ENCODE measurements at places on chromosomes 2 and 18.
A peak's percentile ranks its signal among the peaks of the same experiment; 100 is the strongest.

GRCh38 chr2:19228181-19228593, 130.2 kb downstream of the OSR1 start:
- no peak for DNase-seq

- DNase-seq = no peak
Measured at GRCh38 chr18:36545821-36546427, 248.4 kb downstream of the FHOD3 start.

DNA sequence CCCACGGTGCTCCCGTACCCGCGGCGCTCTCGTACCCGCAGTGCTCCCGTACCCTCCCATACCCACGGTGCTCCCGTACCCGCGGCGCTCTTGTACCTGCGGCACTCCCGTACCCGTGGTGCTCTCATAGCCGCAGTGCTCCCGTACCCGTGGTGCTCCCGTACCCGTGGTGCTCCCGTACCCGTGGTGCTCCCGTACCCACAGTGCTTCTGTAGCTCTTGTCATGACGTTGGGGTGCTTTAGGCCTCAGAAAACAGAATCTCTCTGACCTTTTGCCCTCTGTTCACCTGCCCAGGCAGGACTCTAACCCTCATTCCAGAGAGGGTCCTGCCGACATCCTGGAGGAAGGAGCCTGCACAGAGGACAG, 35.3 kb downstream of the SLC66A2 start:
- DNase-seq = no peak

GRCh38 chr2:160970052-160970965, 189.9 kb upstream of the TANK start:
- DNase-seq = peak; percentile 88

- no peak for DNase-seq
Measured at GRCh38 chr2:207225773-207226172, 60.0 kb upstream of the KLF7 start.

- DNase-seq = no peak
Measured at GRCh38 chr2:173898178-173898668, 67.0 kb downstream of the SP3 start.

DNA sequence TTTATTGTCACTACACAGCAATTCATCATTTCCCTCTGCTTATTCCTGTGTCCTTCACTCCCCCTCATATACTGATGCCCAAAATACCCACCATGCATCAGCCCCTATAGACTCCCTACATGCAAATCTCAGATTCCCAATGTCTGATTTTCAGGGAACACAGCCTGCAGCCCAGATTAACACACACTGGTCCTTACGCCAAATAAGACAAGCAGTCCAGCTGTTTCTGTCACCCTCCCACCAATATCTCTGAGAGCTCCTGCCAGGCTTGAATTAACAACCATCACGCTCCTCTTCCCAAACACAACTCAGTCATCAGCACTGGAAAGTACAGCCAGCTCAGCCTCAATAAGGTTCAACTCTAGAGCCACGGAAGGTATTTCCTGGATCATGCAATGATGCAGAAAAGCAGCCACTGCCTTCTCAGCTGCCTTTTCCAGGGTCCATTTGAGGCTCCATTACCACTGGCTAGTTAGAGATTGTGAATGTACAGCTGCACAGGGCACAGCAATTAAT, 39.0 kb upstream of the SLC35F5 start:
- DNase-seq = peak; percentile 52

- DNase-seq = no peak
Measured at GRCh38 chr18:57630754-57631595, 9.3 kb upstream of the NARS1 start.

DNA sequence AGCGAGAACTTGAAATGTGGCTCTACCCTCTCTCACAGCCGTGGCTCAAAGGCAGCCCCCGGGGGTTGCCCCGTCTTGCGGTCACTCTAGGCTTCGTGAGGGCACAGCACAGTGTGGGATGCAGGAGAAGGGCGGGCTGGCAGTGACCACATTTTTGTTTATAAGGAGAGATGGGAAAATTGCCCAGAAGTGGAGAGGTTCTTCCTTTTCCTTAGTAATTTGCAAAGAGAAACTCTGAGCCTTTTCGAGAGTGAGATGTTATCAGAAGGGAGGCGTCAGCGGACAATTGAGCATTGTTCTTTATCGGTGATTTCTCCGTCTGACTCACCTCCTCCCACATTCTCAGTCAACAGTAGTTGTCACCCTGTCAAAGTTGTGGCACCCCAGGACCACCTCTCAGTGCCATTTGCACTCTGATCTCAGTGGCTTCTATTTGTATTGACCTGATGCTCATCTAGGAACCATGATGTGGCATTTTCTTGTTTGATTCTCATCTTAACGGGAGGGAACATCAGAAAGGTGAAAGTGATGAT, 89.6 kb downstream of the ACAA2 start:
- DNase-seq = peak; percentile 63

DNA sequence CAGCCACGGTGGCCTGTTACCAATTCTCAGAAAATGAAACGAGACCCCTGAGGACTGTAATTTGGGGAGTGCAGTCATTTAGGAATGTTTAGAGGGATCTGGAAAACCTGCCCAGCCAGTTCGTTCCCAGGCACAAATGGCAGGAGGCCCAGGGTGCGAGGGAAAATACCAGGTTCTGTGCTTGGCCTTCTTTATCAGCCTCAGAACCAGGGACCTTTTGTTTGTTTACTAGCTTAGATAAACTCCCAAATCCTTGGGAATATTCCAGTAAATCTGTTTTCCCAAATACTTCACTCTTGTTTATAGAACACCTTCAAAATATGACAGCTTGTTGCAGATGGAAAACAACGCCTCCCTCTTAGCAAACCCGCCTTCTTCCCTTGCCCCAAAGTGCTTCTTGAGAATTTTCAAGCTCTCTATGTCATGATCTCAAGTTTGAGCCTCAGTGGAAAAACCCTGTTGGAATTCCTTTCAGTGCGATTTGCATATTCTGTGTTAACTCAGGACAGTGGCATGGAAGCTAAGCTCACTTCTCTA, 400.3 kb upstream of the SMIM21 start:
- DNase-seq = no peak

DNA sequence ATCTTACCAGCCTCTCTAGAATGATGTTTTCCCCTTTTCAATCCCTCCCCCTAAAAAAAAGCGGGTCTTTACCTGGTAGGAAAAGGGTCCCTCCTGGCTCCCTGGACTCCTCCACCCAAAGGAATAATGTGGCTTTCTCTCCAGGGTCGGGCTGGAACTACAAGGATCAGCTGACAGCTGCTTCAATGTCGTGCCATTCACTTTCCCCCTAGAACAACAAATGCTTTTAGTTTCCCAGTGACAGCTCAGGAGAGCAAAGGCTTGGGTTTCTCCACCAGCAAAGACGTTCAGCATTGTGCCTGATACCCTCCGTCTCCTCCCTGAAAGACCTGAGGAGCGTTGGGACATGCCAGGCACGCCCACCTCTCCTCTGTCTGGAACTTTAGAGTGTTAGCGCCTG, 173.8 kb upstream of the SIX3 start:
- no peak for DNase-seq

GRCh38 chr2:200172944-200173581, 133.4 kb upstream of the SPATS2L start:
- peak; percentile 58 for DNase-seq

GRCh38 chr18:68233018-68233417, 481.9 kb downstream of the TMX3 start:
- DNase-seq = no peak

GRCh38 chr18:58276789-58277739, 233.0 kb downstream of the NEDD4L start:
- no peak for DNase-seq

GRCh38 chr18:10946058-10946457, 203.3 kb downstream of the PIEZO2 start:
- no peak for DNase-seq

DNA sequence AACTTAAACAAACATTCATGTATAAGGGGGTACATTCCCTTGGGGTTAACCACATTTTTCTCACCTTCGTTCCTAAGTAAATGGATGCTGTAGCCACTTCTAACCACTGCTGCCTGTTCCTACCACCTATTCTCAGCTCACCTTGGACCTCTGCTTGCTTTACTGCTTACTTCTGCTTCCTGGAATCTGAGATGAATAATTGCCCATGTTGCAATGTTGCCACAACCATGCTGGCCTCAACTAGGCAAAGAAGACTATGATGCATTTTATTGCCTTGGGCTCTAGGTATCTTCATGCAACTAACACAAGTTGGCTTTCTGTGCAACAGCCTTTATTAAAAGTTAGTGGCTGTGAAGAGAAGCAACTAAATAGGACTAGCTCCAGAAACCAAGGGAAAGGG, 106.3 kb upstream of the TCF4 start:
- peak; percentile 44 for DNase-seq

DNA sequence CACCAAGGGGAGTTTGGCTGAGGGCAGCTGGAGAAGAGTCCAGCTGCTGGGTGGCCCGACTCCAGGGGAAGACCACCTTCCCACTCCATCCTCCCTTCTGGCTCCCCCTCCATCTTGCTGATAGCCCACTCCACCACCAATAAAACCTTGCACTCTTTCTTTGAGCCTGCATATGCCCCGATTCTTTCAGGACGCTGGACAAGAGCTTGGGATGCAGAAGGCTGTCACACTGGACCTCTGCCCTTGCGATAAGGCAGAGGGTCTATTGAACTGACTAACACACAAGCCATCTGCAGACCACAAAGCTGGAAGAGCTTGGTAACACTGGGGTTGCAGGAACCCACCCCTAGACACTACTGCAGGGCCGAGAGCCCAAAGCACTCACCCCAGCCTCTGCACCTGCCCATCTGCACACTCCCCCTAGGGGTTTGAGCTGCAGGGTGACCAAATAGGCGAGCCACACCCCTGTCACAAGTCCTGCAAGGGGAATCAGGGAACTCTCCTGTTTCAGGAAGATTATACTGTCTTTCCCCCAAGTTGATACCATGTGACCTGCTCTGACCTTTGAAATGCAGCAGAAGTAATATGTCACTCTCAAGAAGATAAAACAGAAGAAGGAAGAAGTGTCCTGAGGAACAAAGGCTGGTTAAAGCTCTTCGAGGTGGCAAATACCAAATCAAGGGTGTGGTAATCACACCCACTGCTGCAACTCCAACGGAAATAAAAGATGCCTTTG, 70.5 kb downstream of the SMAD4 start:
- no peak for DNase-seq

DNA sequence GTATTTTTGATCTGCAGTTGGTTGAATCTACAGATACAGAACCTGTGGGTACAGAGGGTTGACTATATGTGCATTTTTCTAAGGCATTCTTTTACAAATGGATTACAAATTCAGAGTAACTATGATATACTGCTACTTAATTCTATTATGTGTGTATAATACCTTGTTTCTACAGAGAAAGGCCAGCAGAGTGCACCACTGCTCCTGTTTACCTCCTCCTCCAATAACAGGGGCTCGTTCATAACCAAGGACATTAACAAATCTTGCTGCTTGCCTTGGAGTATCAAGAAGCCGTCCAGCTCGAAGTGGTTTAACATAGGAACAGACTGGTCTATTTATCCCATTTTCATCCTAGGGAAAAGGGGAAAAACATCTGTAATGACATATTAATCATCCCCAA, 16.4 kb downstream of the CEP76 start:
- DNase-seq = peak; percentile 36

GRCh38 chr18:29034113-29034856, 857.4 kb upstream of the CDH2 start:
- DNase-seq = peak; percentile 27

- DNase-seq = no peak
Measured at GRCh38 chr2:179165356-179166000, 99.2 kb downstream of the SESTD1 start.

DNA sequence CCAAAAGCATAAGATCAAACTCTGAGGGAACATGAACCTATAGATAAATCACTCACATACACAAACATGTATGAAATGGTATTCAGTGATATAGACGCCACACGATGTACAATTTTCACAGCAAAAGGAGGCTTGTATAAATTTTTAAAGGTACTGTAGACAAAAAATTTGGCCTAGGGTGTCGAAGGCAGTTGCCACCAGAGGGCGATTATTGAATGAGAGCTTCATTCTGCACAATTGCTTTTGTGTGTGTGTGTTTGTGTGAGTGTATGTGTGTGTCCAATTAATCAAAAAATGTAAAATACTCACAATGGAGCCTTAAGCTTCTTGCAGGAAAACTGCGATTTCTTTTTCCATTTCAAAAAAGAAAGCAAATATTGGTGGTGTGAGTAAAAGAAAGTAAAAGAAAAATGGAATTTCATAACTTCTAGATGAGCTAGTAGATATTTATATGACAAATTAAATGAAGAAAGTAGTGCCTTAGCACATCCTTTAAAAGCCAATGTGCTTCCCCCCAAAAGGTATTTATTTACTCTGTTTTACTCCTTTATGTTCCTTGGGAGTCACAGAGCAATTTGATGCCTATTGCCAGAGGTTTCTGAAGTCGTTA, 800.1 kb downstream of the SATB2 start:
- DNase-seq = peak; percentile 29

- no peak for DNase-seq
Measured at GRCh38 chr18:39843546-39843945, 2111.5 kb upstream of the PIK3C3 start.

- DNase-seq = no peak
Measured at GRCh38 chr2:10481666-10482157, 33.6 kb upstream of the ODC1 start.

GRCh38 chr2:26942543-26943295, 27.7 kb upstream of the MAPRE3 start:
- DNase-seq = peak; percentile 59

DNA sequence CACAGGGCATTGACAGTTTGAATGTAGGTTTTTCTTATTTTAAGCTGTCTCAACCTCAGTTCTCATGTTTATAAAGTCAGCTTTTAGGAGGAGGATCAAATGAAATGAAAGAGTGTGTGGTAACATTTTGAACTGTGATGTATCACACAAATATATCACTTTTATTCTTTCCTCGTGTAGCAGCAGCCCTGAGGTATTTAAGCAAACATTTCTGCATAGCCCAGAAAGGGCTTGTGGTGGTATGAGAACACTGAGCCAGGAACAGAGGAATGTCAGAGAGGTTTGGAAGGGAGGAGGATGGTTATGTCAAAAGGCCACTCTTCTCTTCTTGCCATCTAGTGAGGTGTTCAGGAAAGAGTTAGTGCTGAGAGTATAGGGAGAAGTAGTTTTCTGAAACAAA, 150.2 kb downstream of the PARD3B start:
- DNase-seq = peak; percentile 81

- no peak for DNase-seq
Measured at GRCh38 chr2:54077088-54077900, 38.1 kb upstream of the ACYP2 start.

DNA sequence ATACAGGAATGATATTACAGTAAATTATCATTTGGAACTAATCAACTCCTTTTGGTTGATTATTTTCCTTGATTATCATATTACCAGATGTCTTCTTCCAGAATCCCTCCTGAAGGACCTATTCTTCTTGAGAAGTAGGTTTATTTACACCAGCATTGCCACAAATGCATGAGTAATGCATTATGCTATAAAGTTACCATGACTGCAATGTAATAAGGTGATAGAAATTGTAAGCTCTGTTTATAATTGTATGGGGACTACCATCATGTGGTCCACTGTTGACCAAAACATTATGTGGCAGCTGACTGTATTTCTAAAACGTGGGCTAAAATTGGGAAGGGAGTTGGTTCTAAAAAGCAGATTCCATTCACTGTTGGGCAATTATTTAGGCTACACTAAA, 602.2 kb downstream of the NYAP2 start:
- DNase-seq = peak; percentile 25

GRCh38 chr2:108589781-108590180, 55.5 kb downstream of the LIMS1 start:
- no peak for DNase-seq

- peak; percentile 64 for DNase-seq
Measured at GRCh38 chr2:71510196-71510807, 56.9 kb downstream of the DYSF start.

GRCh38 chr18:2654169-2654927, 1.2 kb upstream of the SMCHD1 start:
- DNase-seq = no peak

All from EH (cell line).